ENCODE measurements at places on chromosomes 13 and 19.

- no peak for DNase-seq
Observed at GRCh38 chr13:113820813-113821651, 42.8 kb downstream of the GAS6 start.

DNA sequence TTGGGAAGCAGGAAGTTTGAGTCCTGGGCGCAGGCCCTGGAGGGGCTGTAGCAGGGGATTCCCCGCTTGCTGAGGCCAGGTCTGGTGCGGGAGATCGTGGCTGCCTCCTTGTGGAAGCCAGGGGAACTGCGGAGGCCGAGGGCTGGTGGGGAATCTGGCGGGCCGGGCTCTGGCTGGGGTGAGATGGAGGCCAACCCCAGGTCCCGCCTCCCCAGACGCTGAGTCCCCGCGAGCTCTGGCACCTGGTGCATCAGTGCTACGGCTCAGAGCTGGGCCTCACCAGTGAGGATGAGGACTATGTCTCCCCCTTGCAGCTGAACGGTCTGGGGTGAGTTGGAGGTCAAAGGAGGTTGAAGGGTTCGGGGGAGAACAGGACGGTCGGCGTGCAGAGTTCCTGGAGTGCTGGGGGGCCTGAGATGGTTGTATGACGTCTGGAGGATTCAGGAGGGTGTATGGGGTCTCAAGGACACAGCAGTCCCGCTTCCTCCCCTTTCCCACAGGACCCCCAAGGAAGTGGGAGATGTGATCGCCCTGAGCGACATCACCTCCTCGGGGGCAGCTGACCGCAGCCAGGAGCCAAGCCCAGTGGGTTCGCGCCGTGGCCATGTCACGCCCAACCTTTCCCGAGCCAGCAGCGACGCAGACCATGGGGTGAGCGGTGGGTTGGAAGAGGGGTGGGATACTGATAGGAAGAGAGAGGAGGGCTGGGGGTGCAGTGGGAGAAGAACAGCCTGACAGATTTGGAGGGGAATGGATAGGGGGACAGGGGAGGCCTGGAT lies 13.1 kb downstream of the GRAMD1A start:
- DNase-seq: peak; percentile 77

- DNase-seq: peak; percentile 23
Observed at GRCh38 chr13:24502533-24503378, 9.8 kb downstream of the PARP4 start.

DNA sequence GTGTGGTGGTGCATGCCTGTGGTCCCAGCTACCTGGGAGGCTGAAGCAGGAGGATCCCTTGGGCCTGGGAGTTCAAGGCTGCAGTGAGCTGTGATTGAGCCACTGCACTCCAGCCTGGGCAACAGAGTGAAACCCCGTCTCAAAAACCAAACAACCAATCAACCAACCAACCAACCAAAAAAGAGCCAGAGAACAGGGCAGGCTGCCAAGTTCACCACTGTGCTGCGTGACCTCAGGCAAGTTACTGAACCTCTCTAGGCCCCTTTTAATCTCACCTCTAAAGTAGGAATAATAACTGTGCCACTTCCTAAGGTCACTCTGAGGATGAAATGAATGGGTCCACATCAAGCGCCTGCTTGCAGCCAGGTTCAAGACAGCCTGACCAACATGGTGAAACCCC lies 16.9 kb downstream of the TJP3 start:
- no peak for DNase-seq

- DNase-seq: no peak
Observed at GRCh38 chr19:14404312-14404711, 14.8 kb downstream of the DDX39A start.

GRCh38 chr13:40583738-40584137 lies 82.7 kb downstream of the FOXO1 start:
- no peak for DNase-seq

DNA sequence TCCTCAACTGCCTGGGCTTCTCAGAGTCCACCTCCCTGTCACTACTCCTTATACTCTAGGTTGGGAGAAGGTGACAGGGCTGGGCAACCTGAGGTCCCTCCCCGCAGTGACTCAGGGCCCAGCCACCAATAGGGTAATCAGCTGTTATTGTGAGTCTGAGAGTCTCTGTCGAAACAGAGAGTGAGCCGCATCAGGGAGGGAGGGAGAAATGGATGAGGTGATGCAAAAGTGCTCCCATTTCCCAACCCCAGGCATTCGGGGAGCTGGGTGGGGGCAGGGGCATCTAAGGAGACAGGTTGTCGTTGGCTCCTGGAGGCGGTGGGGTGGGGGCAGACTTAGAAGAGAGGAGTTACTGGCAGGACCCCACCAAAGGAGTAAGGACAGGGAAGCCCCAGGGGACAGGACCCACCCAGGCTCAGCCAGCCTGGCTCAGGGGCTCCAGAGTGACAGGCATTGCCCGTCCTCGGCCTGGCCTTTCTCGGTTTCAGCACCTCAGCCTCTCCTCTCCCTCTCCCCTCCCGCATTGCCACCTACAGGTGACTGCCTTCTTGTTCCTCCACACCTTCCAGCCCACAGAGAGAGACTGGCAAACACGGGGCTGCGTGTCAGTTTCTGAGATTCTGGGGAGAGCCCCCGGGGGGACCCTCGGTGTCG lies at the start of gene DMKN:
DMKN (minus strand) TSS at position 22 of the 654 bp plus-strand sequence. CDS start 174 bp downstream, outside the sequence.
- no peak for DNase-seq

DNA sequence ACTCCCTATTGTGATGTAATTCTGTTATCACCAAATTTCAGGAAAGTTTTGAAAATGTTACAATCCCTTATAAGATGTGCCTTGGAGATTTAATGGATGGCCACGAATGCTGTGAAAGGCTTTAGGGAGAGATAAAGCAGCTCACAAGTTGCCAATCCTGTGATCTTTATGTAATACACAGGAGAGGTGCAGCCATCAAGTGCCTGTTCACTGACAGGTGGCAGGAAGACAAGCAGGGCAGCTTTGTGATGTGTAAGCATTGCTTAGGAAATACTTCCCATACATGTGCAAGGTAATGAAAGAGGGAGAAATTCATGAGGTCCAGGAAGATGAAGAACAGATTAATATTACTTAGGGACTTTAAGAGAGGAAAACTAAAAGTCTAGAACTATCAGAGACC lies 628.8 kb downstream of the SLITRK6 start:
- DNase-seq: no peak

DNA sequence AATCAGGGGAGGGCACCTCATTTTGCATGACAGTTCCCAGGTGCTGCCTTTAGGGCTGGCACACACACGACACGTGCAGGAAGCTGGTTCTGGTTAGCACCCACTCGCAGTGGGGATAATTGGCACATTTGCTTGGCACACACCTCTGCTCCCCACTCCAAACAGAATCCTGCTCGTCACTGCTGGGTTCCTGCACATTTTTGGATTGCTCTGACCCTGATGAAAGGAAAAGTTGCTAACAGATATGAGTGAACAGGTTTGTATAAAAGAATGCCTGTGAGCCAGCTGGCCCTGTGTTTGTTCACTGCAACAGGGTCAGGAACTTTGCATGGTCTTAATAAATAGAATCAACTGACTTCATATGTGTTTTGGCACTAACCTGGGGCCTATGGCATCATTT lies 1500.4 kb downstream of the EFNB2 start:
- DNase-seq: no peak
